ENCODE measurements at places on chromosomes 13 and 19.
A peak's percentile ranks its signal among the peaks of the same experiment; 100 is the strongest.

DNA sequence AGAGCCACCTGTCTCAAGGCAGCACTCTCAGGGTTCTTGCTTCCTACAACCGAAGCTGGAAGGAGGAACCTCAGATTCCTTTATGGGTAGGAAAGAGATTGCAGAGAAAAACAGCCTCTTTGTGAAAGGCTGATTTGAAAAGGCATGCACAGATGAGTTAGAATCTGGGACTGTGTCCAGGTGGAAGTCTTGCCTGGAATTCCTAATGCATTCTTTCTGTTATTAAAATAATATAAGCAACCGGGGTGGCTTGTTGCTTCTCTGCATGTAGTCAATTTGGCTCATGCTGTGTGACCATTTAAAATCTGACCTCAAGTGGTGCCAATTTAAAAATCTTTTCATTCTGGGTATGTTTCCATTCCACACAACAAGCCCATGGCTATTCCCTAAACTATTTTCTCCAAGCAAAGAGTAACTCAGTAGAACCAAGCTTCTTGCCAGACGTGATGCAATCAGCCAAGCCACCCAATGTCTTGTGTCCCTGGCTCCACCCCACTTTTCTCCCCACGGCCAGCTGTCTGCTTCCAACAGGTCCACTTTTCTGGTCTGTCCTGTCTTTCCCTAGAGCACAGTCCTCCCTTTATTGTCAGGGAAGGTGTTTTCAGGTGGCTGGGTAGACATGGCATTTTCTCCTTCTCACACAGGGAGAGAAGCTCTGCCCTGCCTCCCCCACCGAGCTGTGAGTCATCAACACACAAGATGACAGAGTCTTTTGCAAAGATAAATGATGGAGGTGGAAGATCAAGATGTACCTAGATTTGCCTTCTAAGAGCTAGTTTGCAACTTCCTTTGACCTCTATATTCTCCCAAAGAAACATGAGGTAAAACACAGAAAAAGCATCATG is 394.3 kb downstream of the FOXO1 start:
- peak; percentile 97 for DNase-seq

DNA sequence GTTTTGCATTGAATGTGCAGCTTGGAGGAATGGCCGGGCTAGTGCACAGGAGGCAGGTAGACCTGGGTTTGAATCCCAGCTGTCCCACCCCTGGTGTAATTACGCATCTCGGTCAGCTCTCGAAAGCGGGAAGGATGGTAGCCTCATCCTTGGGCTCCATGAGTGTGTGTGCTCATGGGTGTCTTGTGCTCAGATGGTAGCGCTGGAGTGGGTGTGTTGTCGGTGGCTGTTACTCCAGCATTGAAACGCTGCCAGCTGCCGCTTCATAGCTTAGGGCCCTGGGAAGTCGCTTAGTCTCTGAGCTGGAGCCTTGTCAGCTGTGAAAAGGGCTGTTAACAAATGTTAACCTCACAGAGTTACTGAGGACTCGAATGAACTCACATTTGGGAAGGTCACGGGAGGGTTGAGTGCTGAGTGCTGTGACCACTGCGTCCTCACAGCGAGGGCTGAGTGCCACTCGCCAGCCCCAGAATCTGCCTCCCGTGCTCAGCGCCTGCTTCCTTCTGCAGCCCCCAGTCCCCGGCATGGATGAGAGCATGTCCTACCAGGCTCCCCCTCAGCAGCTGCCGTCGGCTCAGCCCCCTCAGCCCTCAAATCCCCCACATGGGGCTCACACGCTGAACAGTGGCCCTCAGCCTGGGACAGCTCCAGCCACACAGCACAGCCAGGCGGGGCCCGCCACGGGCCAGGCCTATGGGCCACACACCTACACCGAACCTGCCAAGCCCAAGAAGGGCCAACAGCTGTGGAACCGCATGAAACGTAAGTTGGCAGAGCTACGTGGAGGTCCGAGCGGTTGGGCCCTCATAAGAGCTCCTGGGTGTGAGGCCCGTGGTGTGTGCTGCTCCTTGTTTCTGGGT is 5.2 kb downstream of the LENG8 start:
- DNase-seq: no peak

DNA sequence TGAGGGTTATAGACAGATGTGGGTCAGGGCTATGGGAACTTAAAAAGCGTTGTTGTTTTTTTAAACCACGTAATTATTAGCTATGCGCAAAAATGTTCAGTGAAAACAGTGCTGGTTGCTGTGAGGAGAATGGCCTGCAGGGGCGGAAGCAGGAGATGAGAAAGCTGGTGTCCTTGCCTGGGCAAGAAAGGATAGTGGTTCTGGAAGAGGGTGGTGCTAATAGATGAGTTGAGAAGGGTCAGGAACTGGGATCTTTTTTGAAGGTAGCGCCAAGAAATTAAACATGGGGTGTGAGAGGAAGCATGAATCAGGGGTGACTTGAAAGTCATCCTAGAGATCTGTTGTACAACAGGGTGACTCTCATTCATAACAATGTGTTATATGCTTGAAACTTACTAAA is 4.8 kb upstream of the SMG9 start:
- DNase-seq: peak; percentile 57

- no peak for DNase-seq
Measured at GRCh38 chr19:49368711-49369358, 5.2 kb downstream of the DKKL1 start.

- no peak for DNase-seq
Measured at GRCh38 chr13:35833608-35834275, 297.4 kb downstream of the DCLK1 start.

GRCh38 chr19:31613683-31614219 is 264.5 kb upstream of the TSHZ3 start:
- no peak for DNase-seq

GRCh38 chr13:95226476-95226875 is 74.8 kb downstream of the ABCC4 start:
- no peak for DNase-seq
